NCI-H1694 (cell line): ENCODE measurements at places on chromosomes 3 and 15.

- no peak for DNase-seq
Measured at GRCh38 chr3:179760944-179761343, 108.1 kb downstream of the USP13 start.

DNA sequence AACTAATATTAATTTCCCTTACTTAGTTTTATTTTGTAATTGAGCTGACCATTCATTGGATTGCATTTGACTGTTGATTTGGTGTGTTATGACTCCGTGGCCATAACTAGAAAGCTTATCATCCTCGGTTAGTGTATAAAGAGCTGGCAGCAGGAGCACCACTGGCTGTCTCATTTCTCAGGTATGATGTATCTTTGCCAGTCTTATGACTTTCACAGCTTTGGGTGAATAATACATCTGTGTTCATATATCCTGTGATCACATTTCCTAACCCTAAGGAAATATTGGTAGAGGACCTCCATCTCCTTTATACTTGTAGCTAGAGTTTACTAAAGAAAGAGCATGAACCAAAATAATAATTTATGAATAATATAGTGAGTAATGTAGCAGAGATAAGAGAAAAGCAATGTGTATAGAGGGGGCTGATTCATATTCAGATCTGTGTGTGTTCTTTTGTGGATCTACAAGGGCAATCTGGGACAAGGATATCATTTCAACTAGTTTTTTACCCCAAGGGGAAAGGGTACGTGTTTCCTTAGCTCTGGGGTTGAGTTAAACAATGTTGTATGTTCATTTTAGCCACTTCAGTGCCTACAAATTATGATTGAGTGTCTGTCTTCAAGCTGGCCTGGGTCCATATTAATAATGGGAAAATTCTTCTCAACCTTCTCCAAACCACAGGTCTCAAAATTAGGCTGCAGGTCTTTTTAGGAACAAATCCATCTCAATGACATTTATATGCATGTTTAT is 901.7 kb downstream of the NTRK3 start:
- DNase-seq: no peak

DNA sequence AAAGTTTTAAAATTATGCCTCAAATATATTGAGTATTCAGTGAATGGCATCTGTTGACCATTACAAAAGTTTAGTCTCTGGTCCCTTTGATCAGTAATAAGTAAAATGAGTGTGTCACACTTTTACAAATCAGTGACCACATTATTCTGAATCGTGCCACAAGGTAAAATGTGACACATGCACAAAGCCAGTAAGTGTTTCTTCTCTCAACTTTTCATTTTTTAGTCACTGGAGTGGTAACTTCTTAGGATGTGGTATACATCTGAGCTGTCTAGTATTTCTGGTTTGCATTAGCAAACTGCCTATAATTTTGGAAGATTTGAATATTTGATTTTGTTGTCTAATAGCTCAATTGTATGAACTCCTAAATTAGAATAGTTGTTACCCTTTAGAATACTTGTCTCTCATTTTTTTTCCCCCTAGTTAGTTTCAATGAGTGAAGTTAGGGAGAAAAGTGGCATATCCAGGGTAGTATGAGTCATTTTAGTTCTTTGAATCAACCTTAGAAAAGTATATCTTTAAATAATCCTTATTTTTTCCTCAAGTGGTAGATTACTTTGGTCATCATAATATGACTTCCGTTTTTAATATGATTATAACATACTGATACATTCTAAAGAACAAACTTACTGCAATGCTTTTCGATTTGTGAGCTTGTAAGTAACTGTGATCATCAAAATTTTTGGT is 18.1 kb downstream of the DNAJC13 start:
- no peak for DNase-seq

DNA sequence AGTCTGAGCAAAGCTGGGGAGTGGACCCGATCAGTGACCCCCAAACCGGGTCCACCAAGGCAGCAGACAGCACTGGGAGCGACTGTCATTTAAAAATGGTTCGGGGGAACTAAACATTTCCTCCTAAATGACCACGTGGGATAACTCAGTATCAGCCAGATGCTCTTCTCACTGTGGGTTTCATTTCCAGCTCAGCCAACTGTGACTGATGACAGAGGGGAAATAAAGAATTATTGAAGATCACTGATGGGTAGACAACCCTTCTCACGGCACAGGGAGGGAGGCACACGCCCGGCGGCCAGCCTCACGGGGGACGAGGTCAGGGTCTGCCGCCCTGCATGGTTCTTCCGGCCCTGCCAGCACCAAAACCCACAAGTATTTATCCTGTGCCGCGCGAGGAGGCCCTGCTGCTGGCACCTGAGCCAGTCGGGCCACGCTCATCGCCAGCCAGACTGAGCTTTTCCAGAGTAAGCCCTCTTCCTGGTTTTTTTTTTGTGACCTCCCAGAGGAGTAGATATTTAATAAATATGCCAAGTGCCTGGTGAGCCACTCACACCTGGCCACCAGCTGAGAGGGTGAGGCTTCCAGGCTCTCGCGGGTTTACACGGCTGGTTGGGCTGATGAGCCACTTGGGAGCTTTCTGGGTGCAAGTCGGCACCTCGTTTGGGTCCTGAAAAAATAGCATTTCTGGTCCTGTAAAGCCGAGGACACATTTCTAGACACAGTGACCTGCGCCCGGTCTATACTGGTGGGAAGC is 6.2 kb downstream of the MELTF start:
- DNase-seq: peak; percentile 48

GRCh38 chr3:160977773-160978172 is 127.4 kb downstream of the B3GALNT1 start:
- DNase-seq: no peak

GRCh38 chr15:67594770-67595169 is 52.3 kb downstream of the MAP2K5 start:
- no peak for DNase-seq

- no peak for DNase-seq
Measured at GRCh38 chr15:57611938-57612337, 20.2 kb downstream of the MYZAP start.

DNA sequence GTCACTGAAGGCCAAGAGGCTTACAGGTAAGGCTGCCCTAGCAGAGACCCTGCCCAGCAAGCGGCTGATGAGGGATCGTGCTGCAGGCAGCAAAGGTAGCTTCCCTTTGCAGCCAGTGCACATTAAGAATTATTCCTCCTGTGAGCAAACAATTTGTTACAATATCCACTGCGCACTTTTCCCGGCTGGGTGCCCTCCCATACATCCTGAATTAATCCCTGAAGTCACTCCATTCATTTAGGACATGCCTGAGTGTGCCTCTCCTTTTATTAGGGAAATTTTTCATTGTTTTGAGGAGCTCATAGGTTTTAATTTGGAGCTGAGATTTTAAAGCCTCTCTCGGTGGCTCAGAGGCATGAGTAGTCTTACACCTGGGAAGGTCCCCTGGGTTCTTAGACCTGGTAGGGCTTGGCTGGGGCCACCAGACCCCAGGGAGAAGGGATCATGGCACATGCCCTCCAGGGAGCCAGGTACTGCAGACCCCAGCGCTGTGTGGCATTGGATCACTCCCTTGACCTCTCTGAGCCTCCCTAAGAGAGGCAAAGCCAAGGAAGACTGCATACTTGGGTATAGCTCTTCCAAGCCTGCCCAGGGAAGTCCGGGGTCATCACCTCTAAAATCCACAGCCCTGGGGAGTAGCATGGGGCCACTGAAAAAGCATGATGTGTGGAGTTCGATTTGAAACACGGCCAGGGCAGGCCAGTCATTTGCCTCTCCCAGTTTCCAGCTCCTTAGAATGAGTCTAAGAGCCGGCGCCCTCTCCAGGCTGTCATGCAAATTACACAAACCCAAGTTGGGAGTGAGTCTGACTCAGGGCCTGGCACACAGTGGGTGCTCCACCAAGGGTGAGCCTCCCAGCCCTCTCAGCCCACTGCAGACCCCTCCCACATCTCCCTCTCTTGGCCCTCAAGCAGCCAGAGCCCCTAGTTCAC is 151.9 kb upstream of the LINGO1 start:
- no peak for DNase-seq

DNA sequence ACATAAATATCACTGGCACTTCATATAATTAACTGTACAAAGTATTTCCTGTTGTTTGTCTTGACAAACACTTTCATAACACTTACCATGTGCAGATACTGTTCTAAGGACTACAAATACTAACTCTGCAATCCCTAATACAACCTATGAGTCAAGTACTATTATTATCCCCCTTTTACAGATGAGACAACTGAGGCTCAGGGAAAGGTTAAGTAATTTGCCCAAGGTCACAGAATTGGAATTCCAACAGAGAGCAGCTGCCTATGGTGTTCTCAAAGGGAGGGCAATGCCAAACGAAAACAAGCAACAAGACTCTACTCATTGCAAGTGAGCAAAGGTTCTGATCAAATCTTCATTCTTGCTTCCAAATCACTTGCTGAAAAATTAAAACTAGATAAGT is 85.9 kb downstream of the MAGI1 start:
- DNase-seq: no peak

DNA sequence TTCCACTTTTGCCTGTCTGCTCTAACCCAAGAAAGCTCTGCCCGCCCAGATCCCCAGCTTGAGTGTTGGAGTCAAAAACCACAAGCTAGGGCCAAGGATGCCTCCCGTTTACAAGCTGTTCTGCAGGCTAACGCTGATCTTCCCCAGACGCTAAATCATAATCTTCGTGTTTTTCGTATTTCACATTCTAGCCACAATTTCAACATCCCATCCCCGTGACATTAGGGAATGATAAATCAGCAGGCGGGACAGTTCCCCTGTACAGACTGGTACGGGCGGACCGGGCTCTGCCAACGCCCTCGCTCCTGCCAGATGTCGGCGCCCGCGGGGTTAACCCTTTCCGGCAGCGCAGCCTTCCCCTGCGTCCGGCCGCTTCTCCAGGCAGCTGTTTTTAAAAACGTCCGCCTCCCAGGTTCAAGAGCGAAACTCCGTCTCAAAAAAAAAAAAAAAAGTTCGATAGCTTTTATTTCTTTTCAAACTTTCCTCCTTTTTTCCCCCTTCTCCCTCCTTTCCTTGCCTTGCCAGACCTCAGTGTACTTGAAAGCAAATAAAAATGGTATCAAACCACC is 81.0 kb upstream of the BNC1 start:
- no peak for DNase-seq
